ENCODE measurements at places on chromosomes 3 and 15.

DNA sequence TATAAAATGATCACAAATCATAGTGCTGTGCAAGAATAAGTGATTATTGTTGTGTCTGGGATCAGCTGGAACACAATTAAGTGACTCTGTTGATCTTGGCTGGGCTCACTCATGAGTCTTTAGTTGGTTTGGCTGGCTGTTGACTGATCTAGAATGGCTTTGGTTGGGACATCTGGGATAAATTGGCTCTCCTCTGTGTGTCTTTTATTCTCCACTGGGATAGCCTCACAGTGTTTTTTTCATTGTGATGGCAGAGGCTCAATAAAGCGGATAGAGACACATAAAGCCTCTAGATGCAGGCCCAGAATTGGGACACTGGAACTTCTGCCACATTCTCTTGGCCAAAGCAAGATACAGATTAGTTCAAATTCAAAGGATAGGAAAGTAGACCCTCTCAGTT, 735.6 kb downstream of the PDCD6IP start:
- DNase-seq: no peak

DNA sequence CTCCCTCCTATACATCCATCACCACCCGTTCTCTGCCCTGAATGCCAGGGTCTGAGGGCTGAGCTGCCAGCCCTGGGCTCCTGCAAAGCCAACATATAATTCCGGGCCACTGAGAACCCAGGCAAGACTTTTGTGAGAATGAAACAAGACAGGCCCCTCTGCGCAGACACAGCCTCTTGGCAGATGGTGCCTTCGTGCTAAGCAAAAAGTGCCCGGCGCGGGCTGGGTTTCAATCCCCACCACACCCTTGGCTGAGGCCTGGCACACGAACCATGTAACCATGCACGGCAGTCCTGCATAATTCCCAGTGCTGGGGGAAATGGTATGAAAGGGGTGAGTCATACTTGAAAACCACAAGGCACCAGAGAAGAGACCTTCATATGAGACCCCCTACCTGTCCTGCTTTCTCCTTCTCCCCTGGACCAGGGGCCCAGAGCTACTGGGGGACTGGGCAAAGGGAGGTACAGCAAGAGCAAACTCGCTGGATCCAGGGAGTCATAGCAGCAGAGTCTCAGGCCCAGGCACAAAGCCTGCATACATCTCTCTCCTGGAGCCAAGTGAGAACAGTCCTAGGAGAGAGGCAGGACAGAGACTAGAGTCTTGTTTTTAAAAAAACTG, 26.1 kb upstream of the LOXL1 start:
- no peak for DNase-seq

- DNase-seq: no peak
These were observed 438.8 kb upstream of the THRB start for GRCh38 chr3:24933401-24933800.

DNA sequence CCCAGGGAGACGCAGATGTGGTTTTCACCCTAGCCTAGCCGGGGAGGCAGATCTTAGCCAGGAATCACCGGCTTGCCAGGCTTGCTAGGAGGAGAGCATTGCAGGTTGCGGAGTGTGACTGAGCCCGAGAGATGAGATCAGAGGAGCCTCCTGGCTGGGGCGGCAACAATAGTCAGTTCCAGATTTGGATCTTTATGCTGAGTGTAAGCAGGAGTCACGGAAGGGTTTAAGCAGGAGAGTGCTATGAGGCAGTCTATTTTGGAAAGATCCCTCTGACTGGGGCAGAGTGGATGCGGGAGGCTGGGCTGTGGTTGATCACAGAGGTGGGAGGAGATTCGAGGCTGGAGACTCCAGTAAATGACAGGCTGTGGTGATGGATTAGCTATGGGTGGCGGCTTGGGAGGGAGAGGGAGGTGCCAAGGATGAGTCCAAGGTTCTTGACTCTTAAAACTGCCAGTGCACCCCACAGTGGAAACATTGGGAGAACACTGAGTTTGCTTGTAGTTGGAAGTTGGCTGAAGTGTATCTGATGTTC, 10.4 kb upstream of the BAHD1 start:
- peak; percentile 50 for DNase-seq

- no peak for DNase-seq
These were observed 185.2 kb downstream of the MEIS2 start for GRCh38 chr15:36914960-36915808.
